ENCODE measurements at places on chromosomes 11 and 22.
A peak's percentile ranks its signal among the peaks of the same experiment; 100 is the strongest.

GRCh38 chr11:44143987-44144909 is 48.8 kb downstream of the EXT2 start:
- no peak for DNase-seq

DNA sequence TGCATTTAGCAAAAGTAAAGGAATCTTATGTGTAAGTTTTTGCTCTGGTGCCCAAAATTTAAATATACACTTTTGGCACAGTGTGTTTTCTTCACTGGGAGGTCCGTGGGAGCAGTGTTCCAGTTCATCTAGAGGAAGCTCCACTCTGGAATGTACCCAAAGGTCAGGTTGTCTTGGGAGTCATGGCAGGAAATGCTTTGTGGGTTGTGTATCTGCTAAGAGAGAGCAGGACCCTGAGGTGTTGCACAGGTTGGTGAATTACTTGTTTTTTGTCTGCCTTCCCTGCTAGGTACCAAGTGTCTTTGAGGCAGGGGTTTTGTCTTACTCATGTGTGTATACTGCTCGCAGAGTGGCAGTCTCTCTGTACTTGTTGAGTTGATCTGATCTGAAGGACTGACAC is 37.3 kb downstream of the DIXDC1 start:
- no peak for DNase-seq

GRCh38 chr11:122392508-122392907 is 263.0 kb upstream of the UBASH3B start:
- DNase-seq = no peak

GRCh38 chr11:34750692-34751405 is 130.0 kb downstream of the EHF start:
- no peak for DNase-seq

DNA sequence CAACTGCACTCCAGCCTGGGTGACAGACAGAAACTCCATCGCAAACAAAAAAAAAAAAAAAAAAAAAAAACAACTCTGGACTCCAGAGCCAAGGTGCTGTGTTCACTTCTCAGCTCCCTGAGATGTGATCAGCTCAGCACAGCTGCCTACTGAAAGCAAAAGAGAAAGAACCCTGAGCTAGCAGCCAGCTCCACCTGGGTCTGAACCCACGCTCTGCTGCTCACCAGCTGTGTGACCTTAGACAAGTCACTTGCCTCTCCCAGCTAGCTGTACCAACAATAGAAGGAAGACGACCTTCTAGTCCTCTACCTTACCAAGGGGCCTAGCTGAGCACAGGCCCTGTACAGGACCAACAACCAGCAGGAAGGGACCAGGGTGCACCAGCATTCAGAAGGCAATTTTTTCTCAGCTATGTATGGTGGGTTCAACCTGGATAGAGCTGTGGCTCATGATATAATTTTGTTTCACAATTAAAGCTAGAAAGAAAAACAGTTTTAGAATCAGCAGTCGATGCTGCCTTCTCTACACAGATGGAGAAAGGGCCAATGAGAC is 3.8 kb downstream of the DGCR2 start:
- peak; percentile 17 for DNase-seq

DNA sequence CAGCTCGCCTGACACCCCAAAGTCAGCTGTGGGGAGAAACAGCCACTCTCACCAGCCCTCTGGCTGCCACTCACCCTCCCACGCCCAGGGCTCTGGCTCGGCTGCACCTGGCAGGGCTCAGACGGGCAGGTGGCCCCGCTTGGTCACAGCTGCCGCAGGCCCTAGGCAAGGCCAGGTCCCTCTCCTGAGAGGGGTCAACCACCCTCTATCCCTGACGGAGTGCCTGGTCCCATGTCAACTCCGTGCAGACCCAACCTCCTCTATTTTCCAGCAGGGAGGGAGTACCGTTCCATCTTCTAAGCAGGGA is 1.9 kb downstream of the MAP4K2 start:
- DNase-seq = no peak

DNA sequence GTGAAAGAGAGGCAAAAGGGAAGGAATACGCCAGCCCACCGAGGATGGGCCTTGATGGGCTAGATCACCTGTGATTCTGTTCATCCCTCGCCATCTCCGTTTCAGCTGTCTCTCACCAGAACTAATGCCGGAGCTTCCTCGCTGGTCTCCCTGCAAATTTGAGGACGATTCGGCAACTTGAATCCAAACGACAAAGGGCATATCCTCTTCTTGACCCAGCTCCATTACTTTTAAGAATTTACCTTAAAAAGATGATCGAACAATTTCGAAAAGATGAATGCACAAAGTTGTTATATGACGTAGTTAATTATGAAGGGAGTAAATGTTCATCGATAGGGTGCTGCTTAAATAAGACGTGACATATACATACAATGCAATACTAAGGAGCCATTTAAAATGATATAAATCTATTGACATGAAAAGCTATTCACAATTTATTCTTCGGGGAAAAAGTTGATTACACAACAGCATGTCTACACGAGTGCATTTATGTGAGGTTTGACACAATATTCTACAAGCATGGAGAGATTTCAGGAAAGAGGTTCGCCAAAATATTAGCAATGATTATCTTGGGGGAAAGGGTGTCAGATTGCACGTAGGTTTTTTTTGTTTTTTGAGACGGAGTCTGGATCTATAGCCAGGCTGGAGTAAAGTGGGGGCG is 937 bp upstream of the FAM168A start:
- DNase-seq = no peak

GRCh38 chr22:26324150-26324549 is 104.9 kb upstream of the ASPHD2 start:
- DNase-seq = no peak

DNA sequence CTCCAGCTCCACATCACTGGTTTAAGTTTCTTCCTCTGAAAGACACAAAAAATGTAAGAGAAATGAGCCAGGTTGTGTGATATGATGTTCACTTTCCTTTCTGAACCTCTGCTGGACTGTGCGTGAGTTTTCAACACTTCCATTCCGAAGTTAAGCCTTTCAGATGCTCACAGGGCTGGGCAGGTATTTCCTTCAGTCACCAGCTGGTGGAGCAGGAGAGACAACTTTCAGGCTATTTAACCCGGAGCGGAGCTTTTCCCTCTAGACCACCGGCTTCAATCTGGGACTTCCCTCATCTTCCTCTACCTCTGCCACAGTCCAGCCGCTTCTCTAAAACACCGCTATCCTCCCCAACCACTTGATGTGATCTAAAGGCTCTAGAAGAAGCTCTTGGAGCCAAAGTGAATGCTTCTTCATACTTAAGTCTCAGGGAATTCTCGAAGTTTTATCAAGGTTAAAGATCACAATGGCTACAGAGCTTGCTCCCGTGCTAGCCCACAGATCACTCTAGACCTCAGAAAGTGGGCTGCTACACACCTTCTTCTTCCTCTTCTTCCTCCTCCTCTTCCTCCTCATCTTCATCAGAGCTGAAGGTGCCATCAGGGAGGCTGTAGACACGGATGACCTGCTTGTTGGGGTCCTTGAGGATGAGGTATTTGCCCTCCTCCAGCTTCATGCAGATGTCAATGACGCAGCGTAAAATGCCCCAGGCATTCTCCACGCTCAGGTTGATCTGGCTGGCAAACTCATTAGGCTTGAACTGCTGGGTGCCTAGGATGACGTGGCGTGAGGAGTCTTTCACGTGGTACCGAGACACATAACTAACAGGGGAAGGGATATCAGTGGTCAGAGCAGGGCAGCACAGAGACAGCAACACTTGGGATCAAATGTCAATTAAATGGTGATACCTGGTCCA is 4.4 kb upstream of the FOXRED2 start:
- DNase-seq = no peak

DNA sequence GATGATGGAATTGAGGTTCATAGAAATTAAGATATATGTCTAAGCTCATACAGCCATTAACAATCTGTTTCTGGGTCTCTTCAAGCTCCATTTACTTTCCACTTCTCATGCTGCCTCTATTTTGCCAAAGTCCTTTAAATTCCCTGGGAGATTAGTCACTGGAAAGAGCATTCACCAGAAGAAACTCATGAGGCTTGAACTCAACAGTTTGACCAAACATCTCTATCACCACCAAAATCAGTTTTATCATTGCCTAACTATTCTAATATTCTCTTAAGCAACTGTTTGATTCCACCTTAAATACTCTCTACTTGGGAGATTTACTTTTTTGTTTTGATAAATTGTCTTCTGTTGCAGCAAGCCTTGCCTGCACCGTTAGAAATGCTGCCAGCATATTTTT is 881.3 kb downstream of the KCNA4 start:
- no peak for DNase-seq

GRCh38 chr11:76209375-76209972 is 3.2 kb upstream of the WNT11 start:
- no peak for DNase-seq

DNA sequence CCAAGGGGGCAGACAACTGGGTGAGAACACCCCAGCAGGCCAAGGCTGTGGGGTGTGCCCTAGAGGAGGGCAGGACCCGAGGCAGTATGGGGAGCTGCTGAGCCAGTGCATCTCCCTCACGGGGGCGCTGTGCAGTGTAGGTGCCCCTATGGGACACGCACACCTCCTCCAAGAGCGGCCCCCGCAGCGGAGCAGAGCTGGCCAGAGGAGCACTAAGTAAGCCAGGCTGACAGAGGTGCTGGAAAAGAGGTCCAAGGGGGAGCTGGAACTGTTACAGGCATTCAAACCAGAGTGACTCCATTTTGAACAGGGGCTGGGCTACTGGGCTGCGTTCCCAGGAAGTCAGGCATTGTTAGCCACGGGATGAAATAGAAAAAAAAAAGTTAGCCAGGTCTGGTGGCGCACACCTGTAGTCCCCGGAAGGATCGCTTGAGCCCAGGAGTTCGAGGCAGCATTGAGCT is 41.8 kb downstream of the TST start:
- peak; percentile 49 for DNase-seq

- no peak for DNase-seq
These were observed 106.0 kb downstream of the RPL27A start for GRCh38 chr11:8788616-8789015.

DNA sequence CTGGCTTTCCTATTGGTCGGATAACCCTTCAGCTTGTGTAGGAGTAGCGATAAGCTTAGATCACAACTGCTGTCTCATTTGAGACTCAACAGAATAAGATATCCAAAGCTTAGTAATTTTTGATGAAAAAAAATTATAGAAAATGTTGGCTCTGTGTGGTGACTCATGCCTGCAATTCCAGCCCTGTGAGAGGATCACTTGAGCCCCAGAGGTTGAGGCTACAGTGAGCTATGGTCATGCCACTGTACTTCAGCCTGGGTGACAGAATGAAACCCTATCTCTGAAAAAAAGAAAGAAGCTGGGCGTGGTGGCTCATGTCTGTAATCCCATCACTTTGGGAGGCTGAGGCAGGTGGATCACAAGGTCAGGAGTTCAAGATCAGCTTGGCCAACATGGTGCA is 55.6 kb upstream of the RRM1 start:
- DNase-seq = no peak

DNA sequence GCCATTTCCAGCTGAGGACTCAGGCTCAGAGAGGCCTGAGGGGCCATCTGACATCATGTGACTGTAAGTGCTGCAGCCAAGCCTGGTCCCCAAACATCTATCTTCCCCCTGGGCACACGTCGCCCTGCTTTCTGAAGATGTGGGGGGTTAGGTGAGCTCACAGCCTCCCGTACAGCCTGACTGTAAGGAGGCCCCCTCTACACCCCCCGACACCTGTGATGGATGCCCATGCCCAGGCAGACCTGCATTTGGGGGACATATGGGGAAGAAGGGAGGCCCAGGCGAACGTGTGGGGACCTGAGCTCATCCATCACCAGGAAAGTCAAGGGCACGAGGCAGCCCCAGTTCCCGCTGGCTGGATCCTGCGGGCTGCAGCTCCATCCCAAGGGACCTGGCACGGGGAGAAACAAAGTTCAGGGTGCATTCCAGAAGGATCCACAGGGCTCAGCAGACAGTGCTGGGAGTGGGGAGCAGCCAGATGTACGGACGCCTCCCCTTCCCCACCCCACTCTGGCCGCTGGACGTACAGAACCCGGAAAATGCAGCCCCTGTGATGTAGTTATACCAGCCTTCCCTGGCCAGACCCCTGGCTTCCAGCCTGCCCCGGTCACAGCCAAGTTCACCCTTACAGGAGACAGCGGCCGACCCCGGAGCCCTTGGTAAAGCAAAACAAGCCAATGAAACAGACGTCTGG is 1431.4 kb downstream of the BRD1 start:
- DNase-seq = no peak

- no peak for DNase-seq
These were observed 6.4 kb upstream of the BMAL1 start for GRCh38 chr11:13271060-13271693.

DNA sequence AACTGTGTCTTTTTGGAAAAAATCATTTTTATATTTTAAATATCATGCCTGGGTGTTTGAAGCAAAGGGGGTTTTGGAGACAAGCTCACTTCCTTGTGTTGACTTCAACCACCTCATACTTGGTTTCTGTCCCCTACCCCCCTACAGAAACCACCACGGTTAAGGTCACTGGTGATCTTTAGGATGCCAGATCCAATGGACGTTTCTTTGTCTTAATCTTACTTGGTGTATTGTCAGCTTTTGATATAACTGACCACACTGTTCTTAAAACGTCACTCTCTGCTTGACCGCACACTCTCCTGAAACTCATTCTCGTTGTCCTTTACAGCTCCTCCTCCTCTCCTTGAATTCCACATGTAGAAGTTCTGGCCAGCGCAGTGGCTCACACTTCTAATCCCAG is 34.8 kb upstream of the SWAP70 start:
- DNase-seq = no peak

- DNase-seq = no peak
These were observed 15.8 kb downstream of the PHLDB1 start for GRCh38 chr11:118623269-118623655.

DNA sequence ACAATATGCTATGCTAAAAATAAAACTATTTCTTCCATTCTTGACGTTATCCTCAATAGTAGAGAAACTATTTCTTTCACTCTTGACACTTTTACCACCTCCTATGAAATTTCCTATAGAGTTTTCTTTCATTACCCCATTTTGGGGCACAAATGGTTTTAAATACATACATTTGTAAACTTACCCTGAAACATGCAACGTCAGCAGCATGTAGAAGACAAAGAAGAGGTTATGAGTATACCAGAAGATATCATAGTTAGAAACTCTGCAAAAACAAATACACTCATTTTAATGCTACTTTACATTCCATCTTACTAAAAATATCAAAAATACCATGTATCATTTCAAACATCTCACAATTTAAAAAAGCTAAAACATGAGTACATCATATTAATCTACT is 69.5 kb downstream of the NOX4 start:
- DNase-seq = no peak

GRCh38 chr11:130868086-130868710 is 48.1 kb downstream of the SNX19 start:
- no peak for DNase-seq

DNA sequence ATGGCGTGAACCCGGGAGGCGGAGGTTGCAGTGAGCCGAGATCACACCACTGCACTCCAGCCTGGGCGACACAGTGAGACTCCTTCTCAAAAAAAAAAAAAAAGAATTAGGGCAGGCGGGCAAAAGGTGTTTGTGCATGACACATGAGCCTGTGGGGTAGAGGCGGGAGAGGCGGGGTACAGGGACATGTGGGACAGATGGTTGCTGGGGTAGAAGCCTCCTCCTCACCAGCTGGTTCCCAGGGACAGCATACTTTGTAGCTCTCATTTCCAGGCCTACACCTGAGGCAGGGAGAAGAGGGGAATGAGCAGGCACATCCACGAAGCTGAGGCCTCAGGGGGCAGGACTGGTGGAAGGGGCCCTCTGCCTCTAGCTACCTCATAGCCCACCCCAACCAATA is 23.7 kb downstream of the YWHAH start:
- no peak for DNase-seq

- no peak for DNase-seq
These were observed 31.2 kb downstream of the RBFOX2 start for GRCh38 chr22:35997438-35997837.

GRCh38 chr11:12007769-12008737 is at the start of gene DKK3:
Gene DKK3 (minus strand): TSS chr11:12008626. CDS start chr11:12008582, 44 bp downstream.
- DNase-seq = no peak

- DNase-seq = no peak
These were observed 241.1 kb downstream of the GRIK4 start for GRCh38 chr11:120752668-120753067.

Measured in stimulated activated CD4-positive, alpha-beta T cell treated with anti-CD3 and anti-CD28 coated beads, Interleukin-15, amount 100 ng/mL, for 1 hour (primary cell).